ENCODE measurements at places on chromosomes 16 and 17. TPM values are rescaled to one million over a fixed set of nuclear protein-coding genes. Genes with fewer than 3 reads are reported as not detected.

BAIAP3 gene
- 0.24 TPM for total RNA-seq

ADCY9 gene
- total RNA-seq = 8.2 TPM

NHLRC4 gene
- total RNA-seq = not detected

CSH1 gene
- not detected for total RNA-seq

ABCC11 gene
- 0.43 TPM for total RNA-seq

ST6GALNAC2 gene
- total RNA-seq = 124 TPM

C17orf50 gene
- total RNA-seq = not detected

GDPD1 gene
- 1.9 TPM for total RNA-seq

TNFRSF12A gene
- 560 TPM for total RNA-seq

TAC4 gene
- not detected for total RNA-seq

P2RX1 gene
- total RNA-seq = not detected

NOXO1 gene
- 1.2 TPM for total RNA-seq

ITGA3 gene
- 885 TPM for total RNA-seq

DPEP2 gene
- total RNA-seq = not detected

CEMP1 gene
- total RNA-seq = not detected

KRTAP4-9 gene
- not detected for total RNA-seq

MT4 gene
- not detected for total RNA-seq

NPTX1 gene
- total RNA-seq = under 0.01 TPM

HSD17B2 gene
- 27.5 TPM for total RNA-seq

PYDC1 gene
- not detected for total RNA-seq

VPS4A gene
- total RNA-seq = 45.5 TPM

GOSR1 gene
- total RNA-seq = 27.5 TPM

TVP23C gene
- 14.5 TPM for total RNA-seq

KLHL10 gene
- not detected for total RNA-seq

HEATR9 gene
- not detected for total RNA-seq

MT3 gene
- not detected for total RNA-seq

SULT1A4 gene
- total RNA-seq = not detected

MMP2 gene
- 1.7 TPM for total RNA-seq
